ENCODE measurements at places on chromosomes 5 and 9.

- DNase-seq, result no peak
These were observed 175.6 kb downstream of the GABBR2 start for GRCh38 chr9:98533132-98533531.

DNA sequence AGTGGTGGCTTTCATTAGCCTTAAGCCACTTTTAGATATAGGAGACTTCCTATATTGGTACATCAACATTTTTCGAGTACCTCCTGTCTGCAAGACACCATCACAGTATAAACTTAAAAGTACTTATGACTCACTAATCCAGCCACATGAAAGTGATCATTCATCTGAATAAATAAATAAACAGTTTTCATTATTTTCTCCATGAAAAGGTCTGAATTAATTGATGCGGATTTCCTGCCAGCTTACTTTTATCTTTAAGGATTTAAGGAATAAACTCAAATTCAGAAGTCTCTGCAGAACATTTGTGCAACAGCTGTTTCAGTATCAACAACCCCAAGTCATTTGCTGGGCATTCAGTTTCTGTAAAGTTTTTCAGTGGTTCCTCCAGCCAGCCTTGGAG is 4.0 kb downstream of the SAP30L start:
- DNase-seq, result no peak

DNA sequence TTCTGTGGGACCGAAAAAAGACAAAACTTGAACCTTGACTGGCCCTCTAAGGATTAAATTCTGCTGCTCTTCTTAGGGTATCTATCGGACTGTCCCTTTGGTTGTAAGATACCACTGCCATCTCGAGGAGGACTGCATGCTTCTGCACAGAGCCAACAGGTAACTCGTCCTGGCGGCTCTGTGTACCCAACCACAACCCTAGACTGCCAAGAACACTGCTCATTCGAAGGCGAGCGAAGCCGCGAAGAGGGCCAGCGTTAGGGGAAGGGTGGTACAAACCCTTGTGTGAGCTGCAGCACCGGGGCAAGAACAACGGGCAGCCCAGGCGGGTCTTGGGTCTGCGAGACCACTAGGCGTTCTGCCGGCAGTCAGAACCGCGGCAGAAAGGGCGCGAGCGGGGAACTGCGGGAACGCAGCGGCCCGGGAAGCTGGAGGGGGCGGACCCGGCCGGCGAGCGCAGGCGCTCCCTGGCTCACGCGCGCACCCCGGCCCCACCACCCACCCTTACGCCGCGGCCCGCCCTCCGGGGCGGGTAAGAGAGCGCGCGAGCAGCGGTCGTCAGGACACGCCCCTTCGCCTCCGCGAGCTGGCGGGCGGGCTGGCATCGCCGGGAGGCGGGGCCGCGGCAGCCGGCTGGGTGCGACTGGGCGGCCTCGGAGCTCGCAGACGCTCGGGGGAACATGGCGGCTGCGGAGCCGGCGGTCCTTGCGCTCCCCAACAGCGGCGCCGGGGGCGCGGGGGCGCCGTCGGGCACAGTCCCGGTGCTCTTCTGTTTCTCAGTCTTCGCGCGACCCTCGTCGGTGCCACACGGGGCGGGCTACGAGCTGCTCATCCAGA is at the start of gene ISOC1:
Gene ISOC1 (plus strand): TSS at position 663 of the 837 bp plus-strand sequence. CDS start 18 bp downstream, at position 681.
- peak; percentile 63 for DNase-seq

- no peak for DNase-seq
These were observed 52.3 kb downstream of the POC5 start for GRCh38 chr5:75664979-75665378.
